ENCODE measurements at places on chromosomes 7 and 10.

DNA sequence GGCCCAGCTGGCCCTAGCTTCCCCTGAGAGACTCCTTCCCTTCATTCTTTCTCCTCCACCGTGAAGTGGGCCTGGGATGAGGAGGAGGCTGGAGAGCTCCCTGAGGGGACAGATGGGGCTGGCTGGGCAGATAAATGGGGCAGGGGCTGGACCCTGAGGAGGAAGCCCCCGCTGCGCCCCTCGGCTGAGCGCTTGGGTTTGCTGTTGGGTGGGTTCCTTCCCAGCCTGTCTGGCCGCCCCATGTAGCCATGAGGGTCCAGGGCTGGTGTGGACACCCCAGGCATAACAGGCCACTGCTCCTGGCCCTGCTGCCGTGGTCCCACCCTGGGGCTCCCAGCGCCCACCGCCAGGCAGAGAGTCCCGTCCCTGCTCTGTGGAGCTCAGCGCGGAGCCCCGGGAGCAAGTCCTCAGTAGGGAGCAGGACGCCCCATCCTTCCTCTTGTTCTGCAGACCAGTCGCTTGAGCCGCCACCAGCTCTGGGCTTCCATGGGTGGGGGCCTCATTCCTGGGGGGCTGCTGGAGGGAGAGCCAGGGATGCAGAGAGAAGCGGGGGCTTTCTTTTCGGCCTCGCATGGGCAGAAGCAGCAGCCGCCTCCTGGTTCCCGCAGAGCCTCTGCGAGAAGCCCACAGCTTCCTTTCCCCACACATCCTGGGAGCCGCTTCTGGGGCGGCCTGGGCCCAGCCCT, 266.4 kb upstream of the TCERG1L start:
- no peak for DNase-seq

DNA sequence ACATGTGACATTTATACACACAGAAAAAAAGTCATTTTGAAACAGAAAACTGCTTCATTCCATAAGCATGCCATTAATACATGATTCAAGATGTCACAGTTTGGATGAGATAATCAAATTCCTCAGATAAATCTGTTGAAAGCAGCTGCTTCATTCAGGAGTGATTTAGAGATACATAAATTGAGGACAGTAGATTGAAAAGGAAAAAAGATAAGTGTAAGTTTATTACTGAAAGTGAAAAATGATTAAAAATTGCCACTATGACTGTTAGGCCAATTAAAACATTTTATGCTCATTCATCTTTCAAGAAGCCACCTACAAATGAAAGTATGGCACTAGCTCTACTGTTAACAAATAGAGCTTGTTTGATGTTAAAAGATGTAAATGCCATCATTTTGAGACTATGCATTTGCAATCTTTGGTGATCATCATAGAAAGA, 136.9 kb upstream of the CDK6 start:
- no peak for DNase-seq

DNA sequence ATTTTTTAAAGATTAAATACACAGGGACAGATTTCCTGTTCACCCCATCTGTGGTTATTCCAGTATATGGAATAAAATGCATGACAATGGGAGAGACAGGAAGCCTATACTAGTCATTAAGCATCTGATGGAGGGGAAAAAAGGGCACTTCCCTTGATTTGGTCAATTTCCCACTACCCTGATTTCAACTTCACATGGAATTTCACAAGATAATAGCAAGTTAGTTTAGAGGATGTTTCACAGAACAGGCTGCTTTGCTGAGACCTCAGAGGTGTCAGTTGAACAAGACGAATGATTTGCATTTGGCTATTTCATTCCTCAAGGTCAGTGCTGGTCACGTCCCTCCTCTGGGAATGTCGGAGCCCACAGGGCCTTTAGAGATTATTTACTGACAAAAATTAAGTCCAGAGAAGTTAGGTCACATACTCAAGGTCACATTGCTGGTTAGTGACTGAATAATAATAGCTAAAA, 4.7 kb upstream of the ITPRIP start:
- DNase-seq, result no peak

- no peak for DNase-seq
These were observed 167.5 kb downstream of the ITGB1 start for GRCh38 chr10:32790483-32790882.

GRCh38 chr7:15218261-15218660, 315.7 kb upstream of the DGKB start:
- DNase-seq, result no peak

DNA sequence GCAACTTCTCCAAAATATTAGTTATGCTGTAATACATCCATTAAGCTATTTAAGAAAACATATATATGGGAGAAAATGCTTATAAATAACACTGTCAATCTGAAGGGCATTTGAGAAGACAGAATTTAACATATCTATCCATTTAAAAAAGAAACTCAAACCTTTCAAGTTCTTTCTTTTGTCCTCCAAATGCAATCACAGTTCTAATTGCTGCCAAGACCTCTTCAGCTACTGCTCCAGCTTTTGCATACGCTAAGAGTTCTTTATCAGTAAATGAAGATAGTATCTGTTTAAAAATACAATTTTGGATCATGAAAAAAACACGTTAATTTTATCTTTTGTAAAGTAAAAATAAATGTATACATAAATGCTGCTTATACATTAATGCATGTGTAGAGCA, 39.6 kb downstream of the ABCB1 start:
- no peak for DNase-seq

DNA sequence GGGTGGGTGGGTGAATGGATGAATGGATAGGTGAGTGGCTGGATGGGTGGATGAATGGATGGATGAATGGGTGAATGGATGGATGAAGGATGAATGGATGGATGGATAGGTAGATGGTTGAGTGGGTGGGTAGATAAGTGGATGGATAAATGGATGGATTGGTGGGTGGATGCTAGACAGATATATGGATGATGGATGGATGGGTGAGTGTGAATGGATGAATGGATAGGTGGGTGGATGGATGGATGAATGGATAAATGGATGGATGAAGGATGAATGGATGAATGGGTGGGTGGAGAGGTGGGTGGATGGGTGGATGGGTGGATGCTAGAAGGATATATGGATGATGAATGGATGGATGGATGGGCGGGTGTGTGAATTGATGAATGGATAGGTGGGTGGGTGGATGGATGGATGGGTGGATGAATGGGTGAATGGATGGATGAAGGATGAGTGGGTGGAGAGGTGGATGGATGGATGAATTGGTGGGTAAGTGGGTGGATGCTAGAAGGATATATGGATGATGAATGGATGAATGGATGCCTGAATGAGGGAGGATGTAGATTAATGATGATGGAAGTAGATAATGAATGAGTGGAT, 20.4 kb downstream of the ELFN1 start:
- no peak for DNase-seq
